ENCODE measurements at places on chromosomes 16 and 17.

- no peak for DNase-seq
These were observed 50.6 kb downstream of the LMF1 start for GRCh38 chr16:920051-920681.

DNA sequence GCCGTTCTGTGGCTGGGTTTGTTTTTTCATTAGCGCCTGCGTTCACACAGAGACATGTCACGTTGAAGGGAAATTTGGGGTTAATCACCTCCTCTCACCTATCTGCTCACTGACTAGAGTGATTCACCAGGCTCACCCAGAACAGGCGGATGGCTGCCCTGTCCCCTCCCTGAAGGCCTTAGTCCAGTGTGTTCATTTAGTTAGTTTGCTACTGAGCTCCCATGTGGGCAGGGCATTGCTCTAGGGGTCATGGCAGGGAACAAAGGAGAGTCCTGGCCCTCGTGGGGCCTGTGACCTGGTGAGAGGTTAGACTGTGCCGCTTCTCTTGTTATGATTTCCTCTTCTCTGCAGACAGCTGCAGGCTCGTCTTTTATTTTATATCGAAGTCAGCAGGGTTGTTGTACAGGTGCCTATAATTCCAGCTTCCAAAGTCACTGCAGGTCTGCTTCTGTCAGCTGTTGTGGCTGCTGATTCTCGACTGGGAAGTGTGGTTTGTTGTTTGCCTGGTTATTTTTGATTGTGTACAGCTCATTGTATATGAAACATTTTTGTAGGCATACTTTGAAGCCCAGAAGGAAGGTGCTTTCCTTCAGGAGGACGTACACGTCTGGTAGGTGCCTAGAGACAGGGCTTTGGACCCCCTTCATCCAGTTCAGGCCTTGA lies 73.4 kb upstream of the GSE1 start:
- no peak for DNase-seq

GRCh38 chr16:8964462-8964861 lies 756 bp upstream of the USP7 start:
- no peak for DNase-seq

GRCh38 chr17:4717791-4718190 lies 7.4 kb downstream of the ARRB2 start:
- DNase-seq: no peak

DNA sequence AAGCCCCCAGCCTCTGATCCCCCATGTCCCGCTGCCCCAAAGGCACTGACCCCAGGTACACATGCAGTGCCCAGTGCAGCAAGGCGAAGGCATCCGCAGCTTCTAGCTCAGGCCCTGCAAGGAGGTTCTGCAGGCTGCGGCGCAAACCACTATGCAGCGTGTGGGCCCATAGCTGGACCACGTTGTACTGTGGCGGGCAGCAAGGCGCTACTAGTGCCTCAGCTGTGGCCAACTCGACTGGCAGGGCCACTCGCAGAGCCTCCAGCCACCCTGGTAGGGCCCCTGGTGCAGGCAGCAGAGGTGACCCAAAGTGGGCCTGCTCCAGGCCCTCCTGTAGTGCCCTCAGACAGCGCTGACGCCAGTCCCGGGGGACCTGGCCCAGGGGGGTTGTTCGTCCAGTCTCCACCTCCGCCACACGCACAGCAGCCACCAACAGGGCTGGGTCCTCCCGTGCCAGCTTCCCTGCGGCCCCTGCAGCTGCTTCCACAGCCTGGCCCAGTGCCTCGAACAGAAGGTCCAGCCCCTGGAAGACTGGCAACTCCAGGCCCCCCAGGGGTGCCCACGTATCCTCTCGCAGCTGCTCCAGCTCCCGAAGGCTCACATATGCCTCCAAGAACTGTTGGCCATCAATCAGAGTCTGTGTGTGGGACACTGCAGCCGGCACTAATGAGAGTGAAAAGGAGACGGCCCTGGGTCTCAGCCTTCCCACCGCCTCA lies 2.6 kb downstream of the EXOC3L1 start:
- DNase-seq: no peak

Measured in stimulated activated CD8-positive, alpha-beta memory T cell treated with anti-CD3 and anti-CD28 coated beads, Interleukin-15, amount 100 ng/mL, for 48 hours (primary cell).